HuH-7 (cell line): ENCODE measurements at places on chromosomes 13 and 19.
A peak's percentile ranks its signal among the peaks of the same experiment; 100 is the strongest.

GRCh38 chr13:80931118-80931517 is 590.2 kb upstream of the SPRY2 start:
- no peak for DNase-seq

DNA sequence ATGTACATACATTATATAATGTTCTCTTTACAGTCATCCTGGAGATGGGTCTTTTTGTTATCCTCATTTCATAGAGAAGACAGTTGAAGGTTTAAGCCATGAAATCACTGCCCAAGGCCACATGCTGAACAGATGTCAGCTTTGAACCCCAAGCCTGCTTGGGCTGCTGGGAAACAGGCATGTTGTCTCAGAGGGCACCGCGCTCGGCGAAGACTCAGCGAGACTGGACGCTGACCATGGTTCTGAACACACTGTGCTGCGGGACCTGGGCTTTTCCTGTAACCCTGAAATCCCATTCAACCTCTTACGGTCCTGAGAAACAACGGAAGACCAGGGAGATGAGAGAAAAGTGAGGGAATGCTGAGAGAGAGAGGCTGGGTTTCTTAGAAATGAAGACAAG is 27.3 kb downstream of the LRFN3 start:
- peak; percentile 71 for DNase-seq

DNA sequence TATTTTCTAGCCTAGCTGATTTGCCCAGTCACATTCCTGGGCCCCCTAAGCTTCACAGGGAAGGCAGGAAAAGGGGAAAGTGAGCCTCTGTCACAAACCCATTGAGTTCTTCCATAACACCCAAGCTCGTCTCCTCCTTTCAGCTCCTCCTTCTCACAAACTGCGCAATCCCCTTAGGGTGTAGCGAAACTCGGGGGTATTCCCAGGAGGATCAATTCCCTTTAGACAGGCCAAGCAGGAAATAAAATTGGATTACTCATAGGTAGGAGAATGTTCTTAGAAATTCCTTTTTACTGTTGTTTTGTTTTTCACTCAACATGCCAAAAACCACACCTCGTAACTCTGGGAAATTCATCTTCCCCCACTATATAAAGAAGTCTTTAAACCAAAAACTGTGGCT is 139.3 kb downstream of the IRS2 start:
- no peak for DNase-seq

- DNase-seq, result no peak
These were observed 6.3 kb downstream of the GPR180 start for GRCh38 chr13:94607939-94608338.

DNA sequence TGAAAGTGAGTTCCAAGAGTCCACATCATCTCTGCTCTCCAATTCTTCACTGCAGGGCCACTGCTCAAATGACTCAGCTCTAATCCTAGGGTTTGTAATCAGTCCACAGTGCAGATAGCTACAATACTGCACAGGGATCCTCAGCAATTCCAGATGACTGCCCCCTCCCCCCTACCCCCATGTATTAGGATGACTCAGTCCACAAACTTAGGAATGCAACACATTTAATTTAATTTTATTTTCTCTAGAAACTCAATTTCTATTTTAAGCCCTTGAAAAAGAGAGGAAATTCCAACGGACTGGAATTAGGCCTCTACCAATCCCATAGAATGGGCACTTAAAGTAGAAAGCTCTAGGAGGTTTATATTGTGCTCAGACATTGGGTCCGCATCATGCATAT is 173.8 kb upstream of the SOX21 start:
- DNase-seq, result no peak

GRCh38 chr19:47146920-47147319 is 16.3 kb downstream of the SAE1 start:
- DNase-seq, result no peak

DNA sequence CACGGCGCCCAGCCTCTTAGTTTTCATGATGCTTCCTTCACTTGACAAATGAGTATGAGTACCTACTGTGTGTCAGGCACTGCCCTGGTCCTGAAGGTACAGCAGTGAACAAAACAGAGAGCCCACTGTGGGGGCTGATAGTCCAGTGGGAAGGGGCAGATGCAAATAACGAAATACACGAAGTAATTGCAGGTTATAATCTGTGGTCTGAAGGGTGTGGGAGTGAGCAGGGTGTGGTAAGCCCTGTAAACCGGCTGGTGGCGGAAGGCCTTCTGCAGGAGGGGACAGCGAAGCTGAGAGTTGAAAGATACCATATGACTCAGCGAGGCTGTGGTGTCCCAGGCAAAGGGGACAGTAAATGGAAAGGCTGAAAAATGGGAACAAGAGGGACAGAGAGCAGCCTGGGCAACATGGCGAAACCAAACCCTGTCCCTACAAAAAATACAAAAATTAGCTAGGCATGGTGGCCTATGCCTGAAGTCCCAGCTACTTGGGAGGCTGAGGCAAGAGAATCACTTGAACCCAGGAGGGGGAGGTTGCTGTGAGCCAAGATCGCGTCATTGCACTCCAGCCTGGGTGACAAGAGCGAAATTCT is 60.5 kb downstream of the MAP4K1 start:
- DNase-seq, result no peak

- no peak for DNase-seq
These were observed 14.8 kb upstream of the RANBP3 start for GRCh38 chr19:5992756-5993155.

DNA sequence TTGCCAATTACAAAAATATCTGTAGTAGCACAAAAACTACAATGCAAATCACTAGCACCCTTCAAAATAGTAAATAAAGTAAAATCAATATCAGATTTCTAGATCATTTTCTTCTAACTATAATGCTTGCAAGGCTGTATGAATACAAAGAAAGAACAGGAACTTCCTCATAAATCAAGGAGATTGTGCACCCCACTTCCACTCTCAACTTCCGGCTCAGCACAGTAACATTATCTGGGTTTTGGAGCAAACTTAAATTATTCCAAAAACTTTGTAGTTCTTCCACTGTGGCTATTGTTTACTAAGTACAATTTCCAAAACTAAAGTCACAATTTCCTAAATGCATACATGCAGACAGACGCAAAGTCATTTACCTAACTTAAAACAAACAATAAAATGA is 778.3 kb upstream of the SLC10A2 start:
- no peak for DNase-seq

DNA sequence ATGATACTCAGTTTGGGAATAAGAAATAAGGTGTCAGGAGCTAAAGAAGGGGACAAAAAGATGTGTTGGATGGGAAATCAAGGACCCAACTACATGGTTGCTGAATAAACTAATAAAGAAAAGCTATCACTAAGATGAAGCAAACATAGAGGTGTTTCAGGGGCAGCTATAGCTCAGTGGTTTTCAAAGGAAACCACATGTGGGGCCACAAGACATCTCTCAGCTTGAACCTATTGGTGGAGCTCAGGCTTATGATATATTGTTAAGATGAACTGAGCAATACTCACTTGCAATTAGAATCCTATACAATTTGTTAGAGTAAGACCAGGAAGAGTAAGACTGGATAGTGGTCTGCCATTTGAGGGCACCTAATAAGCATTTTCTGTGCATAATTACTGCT is 45.1 kb upstream of the SPRY2 start:
- DNase-seq, result no peak

GRCh38 chr19:43570174-43570791 is 5.0 kb downstream of the XRCC1 start:
- no peak for DNase-seq

DNA sequence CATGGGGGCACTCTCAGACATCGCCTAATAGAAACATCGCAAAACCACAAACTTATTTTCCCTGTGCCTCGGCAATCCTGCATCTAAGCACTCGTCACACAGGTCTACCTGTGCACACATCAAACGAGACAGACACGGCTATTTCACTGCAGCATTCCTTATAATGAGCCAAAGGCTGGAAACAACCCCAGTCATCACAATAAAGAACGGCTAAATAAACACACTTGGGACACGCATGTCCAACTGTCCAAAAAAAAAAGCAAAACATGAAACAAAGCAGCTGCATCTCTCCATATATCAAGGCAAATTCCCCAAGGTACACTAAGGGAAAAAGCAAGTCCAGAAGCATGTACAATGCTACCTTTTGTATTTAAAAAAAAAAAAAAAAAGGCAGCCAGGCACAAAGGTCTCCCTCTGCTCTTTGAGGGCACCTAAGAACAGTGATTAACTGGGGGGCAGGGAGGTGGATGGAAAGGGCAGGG is 27.2 kb upstream of the CCNP start:
- no peak for DNase-seq

- no peak for DNase-seq
These were observed 42.0 kb downstream of the SLC15A1 start for GRCh38 chr13:98710521-98710920.

- no peak for DNase-seq
These were observed 927 bp downstream of the CHAMP1 start for GRCh38 chr13:114315074-114315785.

DNA sequence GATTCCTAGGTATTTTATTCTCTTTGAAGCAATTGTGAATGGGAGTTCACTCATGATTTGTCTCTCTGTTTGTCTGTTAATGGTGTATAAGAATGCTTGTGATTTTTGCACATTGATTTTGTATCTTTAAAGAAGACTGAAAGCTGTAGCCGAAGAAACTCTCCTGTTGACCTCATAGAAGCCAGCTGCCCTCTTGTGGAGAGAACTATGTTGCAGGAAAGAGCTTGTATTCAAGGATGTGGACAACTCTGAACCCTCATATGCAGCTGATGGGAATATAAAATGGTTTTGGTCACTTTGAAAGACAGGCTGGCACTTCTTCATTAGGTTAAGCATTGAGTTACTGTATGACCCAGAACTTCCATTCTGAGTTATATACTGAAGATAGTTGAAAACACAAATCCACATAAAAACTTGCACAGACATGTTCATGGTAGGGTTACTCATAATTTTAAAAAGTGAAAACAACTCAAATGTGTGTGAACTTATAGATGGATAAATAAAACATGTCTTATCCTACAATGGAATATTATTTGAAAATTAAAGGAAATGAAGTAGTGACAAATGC is 65.8 kb upstream of the SLITRK6 start:
- no peak for DNase-seq

DNA sequence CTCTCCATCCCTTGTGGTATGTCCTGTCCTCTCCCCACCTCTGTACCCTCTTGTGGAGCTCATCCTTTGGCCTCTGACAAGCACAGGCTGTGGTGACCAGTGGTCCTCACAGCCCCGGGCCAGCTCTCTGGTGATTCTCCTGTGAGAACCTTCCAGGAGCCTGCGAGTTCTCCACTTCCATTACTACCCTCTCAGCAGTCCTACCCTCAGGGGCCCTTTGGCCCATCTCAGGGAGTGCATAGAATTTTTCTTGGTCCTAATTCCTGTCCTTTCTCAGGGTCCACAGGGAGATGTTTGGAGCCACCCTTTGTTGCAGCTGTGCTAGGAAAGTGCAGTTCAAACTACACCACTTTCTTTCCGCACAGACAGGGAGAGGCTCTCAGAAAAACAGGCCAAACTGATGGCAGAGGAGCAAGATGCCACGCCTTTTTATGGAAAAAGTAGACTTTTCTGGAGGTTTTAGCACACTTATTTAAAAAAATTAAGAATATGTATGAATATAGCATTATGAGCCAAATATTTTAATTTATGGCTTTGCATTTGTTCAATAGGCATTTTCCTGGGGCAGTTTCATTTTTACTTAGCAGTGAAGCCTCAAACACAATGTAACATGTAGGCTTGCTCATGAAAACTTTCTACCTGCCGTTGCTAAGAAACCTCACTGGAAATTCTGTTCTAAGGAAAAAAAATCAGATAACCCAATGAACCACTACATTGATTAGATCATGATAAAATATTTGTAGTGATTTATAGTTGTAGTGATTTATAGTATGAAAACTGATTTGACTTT is 92.0 kb downstream of the GPR12 start:
- no peak for DNase-seq

GRCh38 chr19:30696514-30696913 is 324.3 kb downstream of the ZNF536 start:
- peak; percentile 84 for DNase-seq

DNA sequence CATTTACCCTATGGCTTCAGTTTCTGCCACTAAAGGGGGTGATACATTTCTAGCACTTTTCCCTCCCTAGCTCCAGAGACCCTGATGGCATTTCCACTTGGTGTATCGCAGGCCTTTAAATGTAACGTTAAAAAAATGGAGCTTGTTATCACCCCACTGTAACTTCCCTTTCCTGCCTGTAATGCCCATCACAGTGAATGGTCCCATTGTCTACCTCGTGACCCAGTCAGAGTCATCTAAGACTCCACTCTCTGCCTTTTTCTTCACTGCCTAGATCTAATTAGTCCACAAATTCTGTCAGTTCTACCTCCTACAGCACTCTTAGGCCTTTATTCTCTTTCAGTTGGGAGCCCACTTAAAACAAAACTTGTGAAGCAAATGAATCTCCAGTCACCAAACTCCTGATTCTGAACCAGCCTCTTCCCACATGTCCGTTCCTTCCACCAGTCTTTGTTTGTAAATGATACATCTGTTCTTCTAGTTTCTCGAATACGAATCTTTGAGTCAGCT is 64.8 kb downstream of the NHLRC3 start:
- no peak for DNase-seq

DNA sequence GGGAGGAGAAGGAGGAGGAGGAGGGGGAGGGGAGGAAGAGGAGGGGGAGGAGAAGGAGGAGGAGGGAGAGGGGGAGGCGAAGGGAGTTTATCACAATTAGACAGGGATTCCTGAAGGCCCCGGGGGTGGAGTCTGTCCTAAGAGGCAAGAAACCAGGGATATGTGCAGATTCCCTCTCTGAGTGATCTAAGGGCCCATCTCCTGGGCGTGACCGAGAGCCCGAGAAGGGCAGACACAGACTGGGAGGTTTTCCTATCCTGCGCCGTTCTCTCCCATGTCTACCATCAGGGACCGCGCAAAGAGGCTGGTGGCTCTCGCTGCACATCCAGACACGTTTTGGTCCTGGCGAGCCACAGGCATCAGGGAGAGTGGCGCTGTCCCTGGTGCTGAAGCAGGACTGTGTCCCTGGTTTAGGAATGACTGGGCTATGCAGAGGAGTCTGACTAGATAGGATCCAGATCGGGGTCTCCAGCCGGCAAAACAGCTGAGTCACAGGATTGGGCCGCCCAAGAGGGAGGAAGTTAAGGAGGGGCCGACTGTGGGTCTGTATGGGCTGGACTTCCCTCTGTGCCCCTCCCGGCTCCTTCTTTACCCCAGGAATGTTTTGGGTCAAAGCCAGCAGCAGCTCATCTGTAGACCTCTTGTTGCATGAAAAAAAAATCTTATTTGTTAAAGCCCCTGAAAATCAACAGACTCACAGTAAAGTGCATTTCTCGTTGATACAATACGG is 17.9 kb upstream of the ZNF175 start:
- peak; percentile 67 for DNase-seq

DNA sequence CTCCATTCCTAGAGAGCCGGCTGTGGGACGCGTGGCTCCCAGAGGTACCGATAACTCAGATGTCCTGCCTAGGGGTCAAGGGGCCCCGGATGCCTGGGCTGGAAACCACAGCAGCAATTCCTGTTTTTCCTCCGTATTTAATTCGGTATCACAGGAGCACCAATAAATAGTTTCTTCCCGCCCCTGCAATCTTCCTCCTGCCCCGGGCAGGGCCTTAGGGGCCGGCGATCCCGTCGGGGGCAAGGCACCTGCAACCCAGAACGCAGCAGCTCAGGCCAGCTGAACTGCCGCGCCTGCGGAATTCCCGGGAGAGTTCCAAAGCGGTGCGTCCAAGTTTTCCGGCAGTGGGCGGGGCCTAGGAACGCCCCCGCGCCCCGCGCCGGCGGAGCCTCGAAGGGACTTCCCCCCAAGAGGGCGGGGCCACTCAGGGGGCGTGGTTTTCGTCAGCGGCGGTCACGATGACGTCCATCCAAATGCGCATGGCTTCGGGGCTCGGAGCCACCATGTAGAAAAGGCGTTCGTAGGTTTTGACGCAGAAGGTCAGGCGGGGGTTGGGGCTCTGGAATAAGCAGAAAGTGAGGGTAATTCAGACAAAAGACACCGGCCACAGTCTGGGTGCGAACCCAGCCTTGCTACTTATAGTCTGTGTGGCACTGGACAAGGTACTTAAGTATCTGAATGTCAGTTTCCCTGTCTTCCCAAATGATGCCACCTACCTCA is 9.7 kb upstream of the LYPD3 start:
- DNase-seq, result no peak
